KBM-7 (cell line): ENCODE measurements at places on chromosomes 1 and 21.
A peak's percentile ranks its signal among the peaks of the same experiment; 100 is the strongest.

- peak; percentile 0 for DNase-seq
Measured at GRCh38 chr1:216566641-216567205, 143.5 kb upstream of the USH2A start.

GRCh38 chr1:182770232-182770631, 19.3 kb upstream of the NPL start:
- DNase-seq: no peak

- no peak for DNase-seq
Measured at GRCh38 chr1:59317780-59318179, 20.9 kb downstream of the FGGY start.

DNA sequence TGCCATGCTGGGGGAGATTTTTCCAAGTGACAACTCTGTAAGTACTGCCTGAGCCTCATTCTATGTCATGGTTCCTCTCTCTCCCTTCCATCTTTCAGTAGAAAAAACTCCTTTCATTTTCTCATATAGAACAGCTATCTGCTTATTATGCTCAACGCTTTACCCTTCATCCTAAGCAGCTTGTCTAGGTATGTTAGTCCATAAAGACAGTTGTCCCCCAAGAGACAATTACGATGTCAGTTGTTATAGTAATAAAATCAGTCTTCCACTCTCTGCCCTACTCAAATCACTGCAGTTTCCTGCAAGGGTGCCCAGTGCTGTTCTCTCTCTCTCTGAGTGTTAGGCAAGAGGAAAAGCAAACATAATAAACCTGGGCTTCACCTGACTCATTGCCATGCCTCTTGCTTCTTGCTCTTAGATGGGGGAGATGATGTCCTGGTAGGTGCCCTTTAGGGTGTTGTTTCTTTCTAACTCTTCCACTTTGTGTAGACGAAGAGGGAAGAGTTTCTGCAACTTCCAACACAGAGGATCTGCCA, 59.4 kb downstream of the PAPPA2 start:
- DNase-seq: no peak

- DNase-seq: no peak
Measured at GRCh38 chr1:18176619-18177018, 69.0 kb downstream of the IGSF21 start.

DNA sequence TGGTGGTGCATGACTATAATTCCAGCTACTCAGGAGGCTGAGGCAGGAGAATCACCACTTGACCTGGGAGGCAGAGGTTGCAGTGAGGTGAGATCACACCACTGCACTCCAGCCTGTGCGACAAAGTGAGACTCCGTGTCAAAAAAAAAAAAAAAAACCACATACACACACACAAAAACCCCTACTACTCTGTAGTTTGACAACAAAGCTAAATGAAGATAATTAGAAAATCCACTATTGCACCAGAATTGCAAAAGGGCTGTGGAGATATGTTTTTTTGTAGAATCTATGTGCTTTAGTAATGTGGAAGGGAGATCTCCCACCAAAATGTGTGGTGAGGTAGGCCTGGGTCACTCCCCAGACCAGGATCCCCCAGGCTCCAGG, 32.2 kb upstream of the KHDRBS1 start:
- no peak for DNase-seq

DNA sequence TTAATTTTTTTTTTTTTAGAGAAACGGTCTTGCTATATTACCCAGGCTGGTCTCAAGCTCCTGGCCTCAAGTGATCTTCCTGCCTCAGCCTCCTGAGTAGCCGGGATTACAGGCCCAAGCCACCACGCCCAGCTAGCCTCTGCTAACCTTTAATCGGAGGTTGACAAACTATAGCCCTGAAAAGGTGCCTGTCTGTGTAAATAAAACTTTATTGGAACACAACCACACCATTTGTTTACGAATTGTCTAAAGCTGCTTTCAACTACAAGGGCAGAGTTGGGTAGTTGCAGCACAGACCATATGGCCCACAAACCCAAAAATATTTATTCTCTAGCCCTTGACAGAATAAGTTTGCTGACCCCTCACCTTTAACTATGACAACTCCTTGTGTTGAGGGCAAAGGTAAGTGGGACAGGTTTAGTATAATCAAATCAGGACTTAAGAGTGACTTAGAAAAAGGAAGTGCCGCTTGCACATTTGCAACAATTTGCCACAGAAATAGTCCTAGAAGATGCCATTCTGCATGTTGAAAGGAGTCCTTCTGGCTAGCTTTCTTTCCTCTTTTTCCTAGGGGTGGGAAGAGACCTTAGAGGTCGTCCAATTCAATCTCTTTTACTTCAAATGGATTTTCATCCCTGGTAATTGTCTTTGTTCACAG, 16.4 kb downstream of the RGS8 start:
- DNase-seq: no peak

DNA sequence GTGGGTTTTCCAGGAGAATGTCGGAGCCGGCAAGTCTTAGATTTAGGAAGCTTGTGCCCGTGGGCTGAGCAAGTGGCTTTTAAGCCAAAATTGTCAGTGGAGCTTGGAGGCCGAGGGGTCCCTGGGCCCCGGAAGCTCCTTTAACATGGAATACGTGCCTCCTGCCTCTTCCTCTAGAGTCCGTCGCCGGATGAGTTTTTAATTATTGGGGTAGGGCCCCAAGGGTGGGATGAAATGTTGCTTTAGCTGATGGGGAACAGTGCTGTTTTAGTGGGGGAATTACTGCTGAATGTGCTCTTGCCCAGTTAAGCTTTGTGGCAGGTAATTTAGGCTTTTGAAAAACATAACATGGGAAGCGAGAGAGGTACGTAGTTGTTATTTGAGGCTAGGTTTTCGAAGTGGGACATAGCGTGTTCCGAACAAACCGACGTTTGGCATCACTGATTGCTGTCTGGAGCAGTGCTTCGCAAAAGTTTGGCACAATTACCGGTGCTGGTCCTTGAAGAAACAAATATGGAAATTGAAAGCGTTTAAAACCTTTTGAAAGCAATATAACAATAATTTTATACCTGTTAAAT, 786 bp downstream of the RPL5 start:
- DNase-seq: no peak

DNA sequence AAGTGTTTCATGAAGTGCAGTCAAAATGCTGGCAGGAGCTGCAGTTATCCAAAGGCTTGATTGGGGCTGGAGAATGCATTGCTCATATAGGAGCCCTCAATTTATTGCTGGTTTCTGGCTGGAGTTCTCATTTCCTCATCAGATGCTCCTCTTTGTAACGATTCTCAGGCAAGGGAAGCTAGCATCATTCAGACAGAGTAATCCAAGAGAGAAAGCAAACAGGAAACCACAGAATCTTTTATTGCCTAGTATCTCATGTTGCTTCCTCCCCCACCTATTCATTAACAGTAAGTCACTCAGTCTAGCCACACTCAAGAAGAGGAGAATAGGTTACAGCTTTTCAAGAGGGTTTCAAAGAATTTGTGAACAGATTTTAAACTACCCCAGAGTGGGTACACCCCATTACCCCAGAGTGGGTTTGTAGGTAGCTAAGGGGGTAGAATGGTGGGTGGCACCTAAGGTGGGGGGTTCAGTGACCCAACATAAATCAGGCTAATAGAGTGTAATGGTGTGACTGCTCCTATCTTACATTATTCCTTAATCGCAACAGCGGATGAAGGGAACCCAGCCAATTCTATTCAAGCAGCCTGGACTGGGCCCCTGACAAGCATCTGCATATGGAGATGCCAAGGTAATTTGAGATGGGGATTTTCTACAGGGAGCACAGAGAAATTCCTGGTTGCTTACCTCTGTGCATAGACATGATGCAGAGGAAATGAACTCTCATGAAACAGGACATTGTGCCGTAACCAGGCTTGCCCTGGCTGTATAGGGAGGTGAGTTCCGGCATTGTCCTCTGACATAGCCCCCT, 67.1 kb downstream of the KCNJ15 start:
- DNase-seq: peak; percentile 86

GRCh38 chr1:204046346-204046745, 26.6 kb upstream of the SOX13 start:
- no peak for DNase-seq

- no peak for DNase-seq
Measured at GRCh38 chr21:45584786-45585185, 42.5 kb upstream of the SLC19A1 start.

DNA sequence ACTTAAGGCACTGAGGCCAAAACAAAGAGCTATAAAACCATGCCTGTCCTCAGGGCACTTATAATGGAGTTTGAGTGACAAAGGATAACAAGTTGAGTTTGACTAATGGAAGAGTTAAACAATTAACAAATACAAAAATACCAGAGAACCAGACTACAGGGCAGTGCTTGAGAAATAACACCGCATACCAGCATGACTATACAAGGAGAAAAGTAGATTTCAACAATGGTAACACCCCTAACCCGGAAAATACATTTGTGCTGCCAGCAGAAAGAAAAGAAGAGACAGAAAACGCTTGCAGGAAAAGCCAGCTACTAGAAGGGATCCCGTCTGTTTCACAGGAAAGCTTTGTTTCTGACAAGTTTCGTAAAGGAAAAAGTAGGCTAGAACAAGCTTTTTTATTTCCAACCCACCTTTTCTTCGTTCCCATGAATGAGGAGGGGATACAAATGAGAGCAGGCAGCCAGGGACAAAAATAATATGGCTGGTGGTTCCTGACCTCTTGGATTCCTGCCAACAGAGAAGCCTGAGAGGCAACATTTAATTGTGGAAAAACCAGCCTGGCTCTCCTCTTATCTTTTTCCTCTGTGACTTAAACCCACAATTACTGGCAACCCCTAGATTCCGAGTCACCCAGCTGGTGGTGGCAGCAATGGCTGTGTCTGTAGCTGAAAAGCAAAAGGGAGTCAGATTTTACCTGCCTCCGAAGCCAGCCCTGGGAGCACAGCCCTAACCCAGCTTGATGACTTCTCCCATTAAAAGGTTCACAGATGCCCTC, 56.5 kb downstream of the WLS start:
- no peak for DNase-seq

DNA sequence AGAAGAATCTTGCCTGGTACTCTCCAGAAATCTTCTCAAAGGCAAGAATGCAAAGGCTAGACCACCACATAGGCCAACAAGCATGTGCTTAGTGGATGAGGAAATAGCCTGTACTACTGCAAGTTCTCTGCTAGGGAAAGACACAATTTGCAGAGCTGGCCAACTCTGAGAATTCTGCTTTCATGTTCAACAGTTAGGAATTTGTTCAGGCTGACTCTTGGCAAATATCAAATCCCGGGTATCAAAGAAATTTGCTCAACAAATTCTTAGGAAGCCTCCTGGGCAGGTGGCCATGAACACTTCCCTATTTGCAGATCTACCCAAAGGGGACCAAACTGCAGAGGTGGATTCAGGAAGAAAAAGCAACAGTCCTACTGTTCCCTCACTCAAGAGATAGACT, 15.0 kb upstream of the H3-3A start:
- DNase-seq: no peak

DNA sequence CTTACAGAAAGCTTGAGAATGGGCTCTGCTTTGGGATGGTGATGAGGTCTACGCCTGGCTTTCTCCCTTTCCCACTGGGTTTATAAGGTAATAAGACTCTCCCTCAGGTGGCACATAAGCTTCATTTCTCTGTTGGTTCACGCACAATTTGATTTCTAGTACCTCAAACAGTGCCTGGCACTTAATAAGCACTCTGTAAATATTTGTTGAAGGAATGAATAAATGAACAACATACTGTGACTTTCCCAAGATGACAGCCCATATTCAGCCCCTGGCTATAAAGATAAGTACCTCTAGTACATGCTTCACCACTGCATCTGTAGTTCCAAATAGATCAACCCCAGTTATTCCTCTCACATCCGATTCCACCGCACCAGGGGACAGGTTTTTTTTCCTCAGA, 17.8 kb downstream of the COPA start:
- DNase-seq: no peak

DNA sequence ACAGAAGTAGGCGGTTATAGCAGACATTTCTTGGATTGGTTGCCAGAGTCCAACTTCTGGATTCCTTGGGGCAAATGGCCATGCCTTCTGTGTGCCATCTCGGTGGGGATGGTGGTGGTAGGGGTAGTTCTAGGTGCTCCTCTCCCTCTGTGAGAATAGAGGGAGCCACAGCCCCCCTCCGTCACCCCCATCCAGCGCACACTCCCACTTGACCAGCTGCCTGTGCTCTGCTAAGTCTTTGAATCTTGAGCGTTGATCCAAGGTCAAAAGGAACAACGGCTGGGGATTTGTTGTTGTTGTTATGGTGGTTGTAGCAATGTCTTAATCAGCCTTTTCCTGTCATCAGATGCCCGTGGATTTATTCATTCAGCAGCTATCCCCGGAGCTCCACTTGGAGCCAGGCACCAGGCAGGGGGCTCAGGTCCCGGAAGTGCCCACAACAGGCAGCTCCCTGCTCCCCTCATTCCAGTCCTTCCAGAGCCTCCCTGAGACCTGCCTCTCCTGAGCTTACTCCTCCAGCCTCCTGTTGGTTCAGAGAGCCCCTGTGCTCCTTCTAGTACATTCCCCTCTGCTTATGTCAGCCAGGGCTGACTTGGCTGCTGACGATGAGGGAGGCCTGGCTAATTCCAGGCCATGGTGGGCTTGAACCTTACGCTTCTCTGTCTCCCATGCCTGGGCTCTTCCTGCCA, 146.6 kb upstream of the WNT4 start:
- DNase-seq: no peak

DNA sequence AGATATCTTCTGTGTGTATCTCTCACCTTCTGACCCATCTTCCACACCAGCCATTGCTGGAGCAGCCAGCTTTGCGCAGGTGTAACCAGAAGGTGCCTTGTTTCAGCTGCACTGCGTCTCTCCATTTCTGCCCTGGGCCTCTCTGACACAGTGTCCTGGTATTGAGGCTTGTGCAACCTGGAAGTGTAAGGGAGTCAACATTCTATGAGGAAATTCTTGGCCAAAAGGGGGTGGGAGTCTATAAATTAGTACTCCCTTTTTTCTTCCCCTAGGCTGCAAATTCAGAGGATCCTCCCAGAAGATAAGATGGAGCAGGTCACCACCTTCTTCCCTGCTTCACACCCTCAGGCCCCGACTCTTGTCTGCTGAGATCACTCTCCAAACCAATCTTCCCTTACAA, 109.1 kb downstream of the MRPS6 start:
- DNase-seq: no peak

DNA sequence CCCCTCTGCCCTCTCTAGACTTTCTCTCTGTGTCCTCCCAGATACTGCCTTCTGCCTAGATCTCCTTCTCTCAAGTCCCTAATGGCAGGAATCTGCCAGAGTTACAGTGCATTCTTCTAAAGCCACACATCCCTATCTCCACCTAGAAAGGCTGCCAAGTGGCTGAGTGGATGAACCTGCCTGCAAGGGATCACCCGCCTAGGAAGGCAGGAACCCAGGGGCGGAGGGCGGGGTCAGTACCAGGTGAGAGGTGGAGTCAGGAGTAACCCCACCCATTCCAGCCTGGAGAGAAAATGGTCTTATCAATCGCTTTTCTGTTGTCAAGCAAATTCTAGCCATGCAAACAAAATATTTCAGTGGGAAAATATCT, 60.8 kb downstream of the BCAR3 start:
- no peak for DNase-seq
